ENCODE measurements at places on chromosomes 2 and 18.

DNA sequence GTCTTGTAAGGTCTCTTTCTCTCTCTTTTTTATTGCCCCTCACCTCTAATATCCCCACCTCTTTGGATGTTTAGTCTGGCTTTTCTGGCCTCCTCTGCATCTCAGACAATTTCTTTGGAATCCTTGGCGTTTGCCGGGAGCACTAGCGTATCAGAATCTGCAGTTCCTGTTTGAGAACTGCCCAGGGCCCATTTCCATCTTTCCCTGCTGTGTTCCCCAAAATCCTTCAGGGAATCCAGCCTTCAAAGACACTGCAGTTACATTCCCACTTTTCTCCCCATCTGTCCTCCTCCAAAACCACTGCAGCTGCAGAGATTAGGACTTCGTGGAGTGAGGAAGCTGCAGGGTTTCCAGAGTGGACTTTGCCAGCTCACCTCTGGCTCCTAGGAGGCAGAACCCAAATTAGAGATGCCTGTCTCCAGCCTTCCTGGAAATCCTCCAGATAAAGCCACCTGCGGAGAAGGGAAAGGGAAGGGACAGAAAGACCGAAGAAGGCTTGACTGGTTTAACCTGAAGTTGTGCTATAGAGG lies 2.7 kb downstream of the VSNL1 start:
- no peak for DNase-seq

DNA sequence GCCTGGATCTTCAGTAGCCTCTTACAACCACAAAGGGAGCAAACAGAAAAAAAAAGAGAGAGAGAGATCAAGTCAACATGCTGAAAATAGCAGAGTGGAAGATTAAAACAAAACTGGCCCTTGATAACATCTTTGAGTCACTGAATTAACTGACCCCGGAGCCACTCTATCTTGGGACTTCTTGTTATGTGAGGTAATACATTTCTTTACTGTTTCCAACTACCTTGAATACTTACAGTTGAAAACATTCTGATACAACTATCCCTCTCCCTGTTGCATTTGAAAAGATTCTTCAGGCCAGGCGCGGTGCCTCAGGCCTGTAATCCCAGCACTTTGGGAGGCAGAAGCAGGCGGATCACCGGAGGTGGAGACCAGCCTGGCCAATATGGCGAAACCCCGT lies 208.1 kb downstream of the MEMO1 start:
- no peak for DNase-seq

GRCh38 chr2:64268330-64269048 lies 124.3 kb upstream of the PELI1 start:
- DNase-seq = no peak

- DNase-seq = no peak
Measured at GRCh38 chr18:58659691-58660090, 11.6 kb upstream of the MALT1 start.

DNA sequence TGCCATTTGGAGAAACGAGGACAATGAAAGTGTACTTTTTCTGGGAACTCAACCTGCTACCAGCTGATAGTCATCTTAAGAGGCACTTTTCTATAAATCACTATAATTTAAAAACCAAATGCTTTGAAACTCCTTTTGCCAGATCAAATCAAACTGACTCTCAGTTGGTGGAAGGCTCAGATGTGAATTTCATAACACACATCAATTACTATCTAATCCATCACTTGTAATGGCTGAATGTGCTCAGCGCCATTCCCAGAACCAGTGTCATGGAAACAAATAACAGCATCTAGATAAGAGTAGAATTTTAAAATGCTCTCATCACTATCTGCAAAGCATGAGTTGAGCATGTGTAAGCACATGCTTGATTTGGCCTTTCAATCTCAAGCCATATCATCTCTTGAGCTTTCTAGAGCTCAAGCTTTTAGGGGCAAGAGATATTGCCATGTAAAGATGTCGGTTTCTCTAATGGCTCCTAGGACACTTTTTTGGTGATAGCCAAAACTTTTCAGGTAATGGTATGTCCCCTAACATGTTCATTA lies 223.1 kb upstream of the ACVR2A start:
- DNase-seq = no peak
